ENCODE measurements at places on chromosomes 1 and 21. TPM values are rescaled to one million over a fixed set of nuclear protein-coding genes. Genes with fewer than 3 reads are reported as not detected.
A peak's percentile ranks its signal among the peaks of the same experiment; 100 is the strongest.

- H3K4me3 ChIP-seq: no peak overlapping the region
- H3K27me3 ChIP-seq: no peaks in the 10 kb centered on the region
- no peak for DNase-seq
- no peaks in the 10 kb centered on the region for H3K36me3 ChIP-seq
These were observed 73.5 kb downstream of the KAZN start for GRCh38 chr1:14672005-14672404.

GRCh38 chr1:29209173-29209572, 21.6 kb downstream of the MECR start:
- H3K36me3 ChIP-seq: peaks cover 21% of the 10 kb centered on the region
- H3K4me3 ChIP-seq: no peak overlapping the region
- peaks cover 2% of the 10 kb centered on the region for H3K4me1 ChIP-seq
- DNase-seq: no peak
- no peaks in the 10 kb centered on the region for H3K27me3 ChIP-seq

DNA sequence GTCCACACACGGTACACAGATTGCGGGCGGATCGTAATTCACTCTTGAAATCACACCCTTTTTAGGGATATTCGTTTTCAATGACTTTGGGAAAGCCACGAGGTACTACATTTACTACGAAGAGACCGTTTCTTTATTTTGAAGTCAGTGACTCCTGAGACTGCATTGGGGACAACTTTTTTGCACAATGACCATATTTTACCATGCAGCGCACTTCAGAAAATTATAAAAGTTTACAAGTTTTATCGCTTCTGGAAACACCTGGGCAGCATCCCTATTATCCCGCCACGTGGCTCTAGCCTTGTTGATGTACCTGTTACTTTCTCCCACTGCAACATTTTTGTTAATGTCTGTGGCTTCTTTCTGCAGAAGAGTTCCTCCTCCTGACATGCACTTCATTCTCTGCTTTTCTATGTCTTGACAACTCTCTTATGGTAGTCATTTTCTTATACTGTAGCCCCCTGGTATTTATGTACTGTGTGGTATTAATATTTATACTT, 1.3 kb upstream of the AKT3 start:
- H3K4me3 ChIP-seq: peak overlapping the region; percentile 81
- H3K27me3 ChIP-seq: peaks cover 40% of the 10 kb centered on the region
- peaks cover 3% of the 10 kb centered on the region for H3K36me3 ChIP-seq
- peaks cover 18% of the 10 kb centered on the region for H3K4me1 ChIP-seq
- no peak for DNase-seq

DNA sequence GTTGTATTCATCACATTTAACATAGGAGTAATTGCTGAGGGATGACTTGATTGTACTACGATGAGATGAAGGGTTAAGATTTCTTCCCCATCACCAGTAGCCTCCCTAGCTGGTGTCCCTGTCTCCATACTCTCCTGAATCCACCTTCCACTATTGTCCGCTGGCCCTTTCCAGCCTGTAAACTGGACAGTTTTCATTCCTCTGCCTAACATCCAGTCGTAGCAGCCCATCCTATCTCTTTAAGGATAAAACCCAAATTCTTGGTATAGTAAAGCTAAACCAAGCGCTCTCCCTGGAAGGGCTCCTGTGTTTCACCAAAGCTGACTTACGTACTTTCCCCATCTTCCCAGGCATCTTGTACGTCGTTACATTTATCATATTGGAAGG, 670 bp downstream of the COX20 start:
- H3K27ac ChIP-seq: peak overlapping the region; percentile 99
- H3K4me1 ChIP-seq: peaks cover 48% of the 10 kb centered on the region
- no peak for DNase-seq

DNA sequence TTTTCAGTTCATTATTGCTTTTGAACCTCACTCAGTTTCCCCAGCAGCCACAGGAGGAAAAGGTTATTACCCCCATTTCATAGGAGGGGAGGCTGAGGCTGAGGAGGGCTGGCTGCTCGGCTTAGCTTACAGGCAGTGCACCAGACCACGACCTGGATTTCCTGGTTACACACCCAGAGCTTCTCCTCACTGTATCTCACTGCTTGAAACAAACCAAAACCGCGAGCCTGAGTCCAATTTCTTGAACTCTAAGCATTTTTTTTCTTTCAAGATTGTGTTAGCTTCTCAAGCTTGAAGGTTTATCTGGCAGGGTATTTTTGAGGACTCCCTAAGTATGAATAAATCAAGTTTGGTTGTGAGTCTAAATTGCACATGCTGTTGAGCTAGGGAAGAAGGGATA, 188.9 kb upstream of the EDN2 start:
- H3K36me3 ChIP-seq: no peaks in the 10 kb centered on the region
- H3K27ac ChIP-seq: peak overlapping the region; percentile 92
- no peaks in the 10 kb centered on the region for H3K27me3 ChIP-seq
- H3K4me1 ChIP-seq: peaks cover 92% of the 10 kb centered on the region
- H3K4me3 ChIP-seq: peak overlapping the region; percentile 51
- DNase-seq: peak; percentile 59

DNA sequence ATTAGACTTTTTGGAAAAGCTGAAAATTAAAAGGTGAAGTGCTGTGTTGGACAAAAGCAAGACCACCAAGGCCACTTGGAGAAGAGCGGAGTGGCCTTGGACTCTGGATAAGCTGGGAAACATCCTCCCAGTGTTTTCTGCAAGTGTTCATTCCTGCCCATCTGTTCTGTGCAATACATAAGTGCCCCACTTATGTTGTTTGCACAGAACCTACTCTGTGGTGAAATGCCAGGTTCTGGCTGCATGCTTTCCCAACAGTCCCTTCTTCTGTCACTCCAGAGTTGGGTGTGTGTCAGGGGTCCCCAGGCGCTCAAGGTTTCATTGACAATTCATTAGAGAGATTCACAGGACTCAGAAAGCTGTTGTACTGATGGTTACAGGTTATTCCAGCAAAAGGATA, 30.3 kb downstream of the NHLH2 start:
- no peak for DNase-seq
- H3K4me3 ChIP-seq: no peak overlapping the region
- peaks cover 12% of the 10 kb centered on the region for H3K27me3 ChIP-seq

GRCh38 chr1:217078078-217078690, 355.0 kb upstream of the ESRRG start:
- no peak overlapping the region for H3K27ac ChIP-seq
- no peaks in the 10 kb centered on the region for H3K4me1 ChIP-seq
- H3K36me3 ChIP-seq: no peaks in the 10 kb centered on the region
- DNase-seq: no peak
- H3K27me3 ChIP-seq: no peaks in the 10 kb centered on the region
- H3K4me3 ChIP-seq: no peak overlapping the region

- peak overlapping the region; percentile 99 for H3K4me3 ChIP-seq
- peak overlapping the region; percentile 97 for H3K27ac ChIP-seq
- peaks cover 59% of the 10 kb centered on the region for H3K4me1 ChIP-seq
- no peak for DNase-seq
These were observed 322 bp downstream of the DCLRE1B start for GRCh38 chr1:113905435-113905861.

DNA sequence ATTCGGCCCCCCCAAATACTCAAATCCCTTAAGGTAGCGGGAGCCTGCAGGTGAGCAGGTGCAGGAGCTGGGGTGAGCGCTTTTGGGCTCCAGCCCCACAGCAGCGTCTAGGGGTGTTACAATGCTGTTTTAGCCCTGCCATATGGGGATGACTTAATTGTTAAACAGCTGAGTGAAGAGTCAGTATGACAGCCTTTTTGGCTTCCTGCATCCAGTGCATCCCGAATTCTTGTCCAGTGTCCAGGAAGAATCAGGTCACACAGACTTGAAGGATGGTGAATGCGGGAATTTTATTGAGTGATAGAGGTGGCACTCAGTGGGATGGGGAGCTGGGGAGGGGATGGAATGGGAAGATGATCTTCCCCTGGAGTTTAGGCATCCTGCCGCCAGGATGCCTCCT, 30.4 kb upstream of the HHAT start:
- H3K36me3 ChIP-seq: no peaks in the 10 kb centered on the region
- H3K4me1 ChIP-seq: no peaks in the 10 kb centered on the region
- DNase-seq: no peak

DNA sequence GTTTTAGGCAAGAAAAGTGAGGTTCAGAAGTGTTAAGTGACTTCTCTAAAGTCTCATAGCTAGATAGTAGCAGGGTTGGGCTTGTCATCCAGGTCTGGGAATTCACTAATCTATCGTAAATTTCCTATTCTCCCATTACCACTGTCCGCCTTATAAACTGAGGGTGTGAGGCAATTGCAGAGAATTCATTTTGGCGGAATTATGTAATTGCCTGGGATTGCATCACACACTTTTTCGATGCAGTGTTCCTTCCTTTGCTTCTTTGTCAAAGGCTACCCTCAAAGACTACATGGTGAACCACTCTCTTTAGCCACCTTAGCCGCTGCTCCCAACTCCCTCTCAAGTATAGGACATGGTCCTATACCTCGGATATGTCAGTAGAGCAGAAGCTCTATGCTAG, 19.1 kb downstream of the SELP start:
- H3K27ac ChIP-seq: no peak overlapping the region
- H3K4me1 ChIP-seq: peaks cover 9% of the 10 kb centered on the region
- H3K36me3 ChIP-seq: no peaks in the 10 kb centered on the region

TLCD4 gene
- not detected for total RNA-seq

PANK4 gene
- 49.1 TPM for total RNA-seq

CD247 gene
- total RNA-seq: 196 TPM

OPTC gene
- not detected for total RNA-seq

SNRPE gene
- 240 TPM for total RNA-seq

CRYAA gene
- not detected for total RNA-seq

METTL25B gene
- 45.2 TPM for total RNA-seq

HTR6 gene
- not detected for total RNA-seq

Data from activated T-helper 2 cell treated with anti-CD3 and anti-CD28 coated beads, Interferon-gamma antibody, Interleukin-2, Interleukin-4, amounts not matched to agents 10 μg/mL and 5 μg/mL and 100 μg/mL, durations not matched to agents 14 hours and 24 hours and 36 hours (primary cell).